A172 (cell line): ENCODE measurements at places on chromosomes 12 and 14.
A peak's percentile ranks its signal among the peaks of the same experiment; 100 is the strongest.

- no peak for DNase-seq
Measured at GRCh38 chr12:4707306-4707705, 12.9 kb upstream of the GALNT8 start.

DNA sequence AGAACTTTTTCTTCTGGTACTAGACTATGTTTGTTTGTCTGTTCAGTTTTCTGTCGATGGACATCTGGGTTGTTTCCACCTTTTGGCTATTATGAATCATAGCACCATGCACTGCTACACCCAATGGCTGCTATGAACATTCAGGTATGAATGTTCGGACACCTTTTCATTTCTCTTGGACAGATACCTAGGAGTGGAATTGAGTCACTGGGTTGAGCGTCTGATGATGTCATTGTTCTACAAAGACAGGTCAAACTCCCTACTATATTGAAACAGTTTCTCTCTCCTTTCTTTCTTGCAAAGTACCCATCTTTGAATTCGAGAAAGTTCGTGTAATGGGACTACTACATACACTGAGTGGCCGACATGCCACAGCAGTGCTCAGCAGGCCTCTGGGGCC lies 44.7 kb downstream of the KCTD10 start:
- DNase-seq: no peak

GRCh38 chr12:53530920-53531319 lies 23.6 kb upstream of the NPFF start:
- peak; percentile 36 for DNase-seq

DNA sequence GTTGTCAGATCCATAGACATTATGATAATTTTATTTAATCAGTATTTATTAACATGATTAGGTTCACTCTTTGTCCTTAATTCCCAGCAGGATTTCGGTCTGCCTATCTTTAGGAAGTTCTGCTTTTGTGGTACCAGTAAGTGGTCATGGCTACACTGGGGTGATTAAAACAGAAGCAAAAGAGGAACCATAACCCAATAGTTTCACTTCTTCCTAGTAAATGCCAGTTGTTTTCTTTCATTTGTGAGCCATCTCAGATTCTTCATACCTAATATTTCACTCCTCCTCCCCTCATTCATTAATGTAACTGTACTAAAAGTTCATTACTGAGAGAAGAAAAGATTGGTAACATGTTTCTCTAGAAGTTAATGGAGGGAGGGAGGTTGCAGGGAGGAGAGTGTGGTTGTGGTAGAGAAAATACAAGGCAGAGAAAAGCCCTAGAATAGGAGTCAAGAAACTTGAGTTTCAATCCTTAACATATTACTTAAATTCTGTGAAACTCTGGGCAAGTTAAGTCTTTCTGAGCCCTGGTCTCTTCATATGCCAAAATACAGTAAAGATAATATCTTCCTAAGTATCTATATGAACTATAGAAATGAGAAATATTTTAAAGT lies 101.2 kb downstream of the PEBP1 start:
- DNase-seq: no peak

GRCh38 chr14:33959692-33960151 lies 8.8 kb upstream of the EGLN3 start:
- DNase-seq: no peak

GRCh38 chr14:46989566-46989965 lies 338.0 kb upstream of the RPL10L start:
- DNase-seq: no peak

GRCh38 chr12:53212931-53213330 lies 5.9 kb upstream of the ITGB7 start:
- no peak for DNase-seq

GRCh38 chr14:35818346-35819115 lies 7.6 kb upstream of the BRMS1L start:
- no peak for DNase-seq

GRCh38 chr12:115623764-115624334 lies 653.6 kb downstream of the MED13L start:
- DNase-seq: no peak

DNA sequence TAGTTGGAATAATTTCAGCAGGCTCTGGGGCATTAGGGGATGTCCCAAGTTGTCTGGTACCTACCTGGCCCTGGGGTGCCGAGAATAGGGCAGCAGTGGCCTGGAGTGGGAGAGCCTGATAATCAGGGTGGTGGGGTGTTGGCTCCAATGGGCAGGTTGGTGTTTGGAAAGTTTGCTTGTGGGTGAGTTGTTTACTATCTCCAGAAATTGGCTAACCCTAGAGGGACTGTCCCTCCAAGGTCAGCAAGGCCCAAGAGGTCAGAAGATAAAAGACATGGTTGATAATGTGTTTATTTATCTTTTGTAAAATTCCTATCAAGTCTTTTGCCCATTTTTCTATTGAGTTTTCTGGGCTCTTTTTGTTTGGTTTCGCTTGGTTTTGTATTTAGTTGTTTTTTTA lies 105.1 kb downstream of the KICS2 start:
- DNase-seq: no peak

DNA sequence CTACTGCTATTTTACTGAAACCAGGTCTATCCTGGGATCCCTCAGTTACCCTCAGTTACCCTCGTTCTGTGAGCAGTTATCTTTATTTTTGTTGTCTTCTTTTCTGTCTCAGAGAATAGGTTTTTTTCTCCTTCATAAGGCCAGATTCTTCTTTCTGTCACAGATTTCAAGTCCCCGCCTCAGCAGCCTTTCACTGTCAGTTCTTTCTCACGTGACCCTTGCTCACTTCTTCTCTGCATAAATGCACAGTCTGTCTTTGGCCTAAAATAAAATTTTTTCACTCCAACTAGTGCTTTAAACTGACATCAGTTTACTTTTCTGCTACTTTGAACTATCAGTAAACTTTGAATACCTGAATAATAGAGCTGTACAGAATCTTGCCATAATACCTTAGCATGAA lies 299.7 kb downstream of the ERC1 start:
- no peak for DNase-seq

- DNase-seq: no peak
Measured at GRCh38 chr14:86802726-86803125, 1190.3 kb downstream of the GALC start.

DNA sequence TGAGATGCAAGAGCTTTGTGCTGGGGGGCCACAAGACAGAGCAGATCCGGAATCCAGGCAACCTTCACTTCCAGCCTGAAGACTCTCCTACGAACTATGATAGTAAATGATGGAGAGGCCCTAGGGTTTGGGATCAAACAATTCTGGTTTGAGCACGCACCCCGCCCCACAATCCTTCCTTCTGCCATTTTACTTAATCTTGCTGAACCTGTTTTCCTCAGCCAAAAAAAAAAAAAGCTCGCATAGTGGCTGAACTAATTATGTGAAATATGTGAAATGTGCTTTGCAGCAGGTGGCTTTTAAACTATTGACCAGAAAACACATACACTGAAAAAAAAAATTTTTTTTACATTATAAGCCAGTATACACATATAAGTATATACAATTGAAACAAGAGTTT lies 667 bp upstream of the ITFG2 start:
- DNase-seq: no peak

- peak; percentile 99 for DNase-seq
Measured at GRCh38 chr12:93624595-93625294, 52.3 kb downstream of the SOCS2 start.

GRCh38 chr14:33475623-33476022 lies 475.3 kb downstream of the EGLN3 start:
- peak; percentile 65 for DNase-seq

- DNase-seq: no peak
Measured at GRCh38 chr14:62017651-62018230, 255.5 kb downstream of the SNAPC1 start.

- peak; percentile 59 for DNase-seq
Measured at GRCh38 chr12:29428633-29429032, 47.7 kb upstream of the ERGIC2 start.
